AG08396 (cell line): ENCODE measurements at places on chromosomes 1 and 21.

GRCh38 chr1:160550572-160551034 lies 27.5 kb upstream of the SLAMF6 start:
- no peak for DNase-seq

GRCh38 chr1:31750858-31751510 lies 13.2 kb downstream of the ADGRB2 start:
- DNase-seq: peak; percentile 66

DNA sequence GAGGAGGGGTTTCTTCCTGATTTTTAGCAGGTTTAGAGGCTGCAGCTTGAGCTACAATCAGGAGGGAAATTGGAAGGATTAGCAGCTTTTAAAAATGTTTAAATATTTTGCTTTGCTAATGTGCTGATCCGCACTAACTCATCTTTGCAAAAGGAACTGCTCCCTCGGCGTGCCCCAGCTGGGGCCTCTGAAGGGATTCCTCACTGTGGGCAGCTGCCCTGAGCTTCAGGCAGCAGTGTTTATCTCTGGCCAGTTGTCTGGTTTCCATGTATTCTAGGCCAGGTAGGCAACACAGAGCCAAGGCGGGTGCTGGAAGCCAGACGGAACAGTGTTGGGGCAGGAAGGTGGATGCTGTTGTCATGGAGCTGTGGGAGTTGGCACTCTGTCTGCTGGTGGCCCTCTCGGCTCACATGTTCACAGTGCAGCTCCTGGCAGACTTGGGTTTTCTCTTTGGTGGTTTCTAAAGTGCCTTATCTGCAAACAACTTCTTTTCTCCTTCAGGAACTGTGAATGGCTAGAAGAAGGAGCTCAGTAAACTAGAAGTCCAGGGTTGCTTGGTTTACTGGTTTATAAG lies 18.9 kb downstream of the NECAP2 start:
- no peak for DNase-seq

DNA sequence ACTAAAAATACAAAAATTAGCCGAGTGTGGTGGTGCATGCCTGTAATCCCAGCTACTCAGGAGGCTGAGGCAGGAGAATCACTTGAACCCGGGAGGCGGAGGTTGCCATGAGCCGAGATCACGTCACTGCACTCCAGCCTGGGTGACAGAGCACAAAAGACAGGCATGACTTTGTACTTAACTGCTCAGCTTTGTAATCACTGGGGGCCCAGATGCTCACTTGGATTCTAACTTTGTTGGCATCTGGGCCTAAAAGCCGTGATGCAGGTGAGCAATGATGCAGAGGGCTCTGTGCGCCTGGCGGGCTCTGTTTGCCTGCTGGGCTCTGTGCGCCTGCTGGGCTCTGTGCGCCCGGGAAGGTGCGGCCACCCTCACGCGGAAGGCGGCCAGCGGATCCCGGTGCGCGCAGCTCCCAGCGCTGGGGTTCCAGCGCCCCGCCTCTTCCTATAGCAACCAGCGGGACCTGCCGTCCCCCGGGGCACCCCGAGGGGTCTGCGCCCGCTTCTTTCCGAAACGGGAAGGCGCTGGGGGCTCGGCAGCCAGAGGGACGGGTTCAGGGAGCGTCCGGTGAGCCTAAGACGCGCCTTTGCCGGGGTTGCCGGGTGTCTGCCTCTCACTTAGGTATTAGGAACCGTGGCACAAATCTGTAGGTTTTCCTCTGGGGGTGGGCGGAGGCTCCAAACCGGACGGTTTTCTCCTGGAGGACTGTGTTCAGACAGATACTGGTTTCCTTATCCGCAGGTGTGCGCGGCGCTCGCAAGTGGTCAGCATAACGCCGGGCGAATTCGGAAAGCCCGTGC lies 31.7 kb downstream of the PRMT2 start:
- DNase-seq: peak; percentile 37

DNA sequence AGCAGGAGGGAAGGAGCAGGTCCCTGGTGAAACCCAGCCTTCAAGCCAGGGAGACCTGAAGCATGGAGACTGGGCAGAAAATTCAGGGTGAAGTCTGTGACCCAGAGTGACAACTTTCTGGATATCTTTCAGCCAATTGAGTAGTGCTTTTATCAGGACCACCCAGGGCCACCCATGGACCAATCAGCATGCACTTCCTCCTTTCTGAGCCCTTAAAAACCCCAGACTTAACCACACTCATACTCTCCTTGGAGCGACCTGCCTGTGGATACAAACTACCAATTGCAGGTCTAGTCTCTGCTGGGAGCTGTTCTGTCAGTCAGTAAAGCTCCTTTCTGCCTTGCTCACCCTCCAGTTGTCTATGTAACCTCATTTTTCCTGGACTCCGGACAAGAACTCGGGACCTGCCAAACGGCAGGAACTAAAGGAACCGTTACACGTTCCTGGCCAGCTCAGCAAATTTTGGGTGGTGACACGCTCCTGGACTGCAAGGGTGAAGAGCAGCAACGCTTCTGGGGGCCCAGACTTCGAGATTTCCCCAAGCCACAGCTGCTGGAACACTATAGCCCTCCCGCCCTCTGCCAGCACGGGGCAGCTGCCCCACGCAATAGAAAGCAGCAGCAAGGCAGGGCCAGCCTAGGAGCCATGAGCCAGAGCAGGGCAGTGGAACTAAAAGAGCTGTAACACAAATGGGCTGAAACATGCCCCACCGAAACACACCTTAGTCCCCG lies 1183.4 kb downstream of the AMY1C start:
- no peak for DNase-seq

- DNase-seq: no peak
Observed at GRCh38 chr1:56057466-56058405, 521.6 kb downstream of the PLPP3 start.

DNA sequence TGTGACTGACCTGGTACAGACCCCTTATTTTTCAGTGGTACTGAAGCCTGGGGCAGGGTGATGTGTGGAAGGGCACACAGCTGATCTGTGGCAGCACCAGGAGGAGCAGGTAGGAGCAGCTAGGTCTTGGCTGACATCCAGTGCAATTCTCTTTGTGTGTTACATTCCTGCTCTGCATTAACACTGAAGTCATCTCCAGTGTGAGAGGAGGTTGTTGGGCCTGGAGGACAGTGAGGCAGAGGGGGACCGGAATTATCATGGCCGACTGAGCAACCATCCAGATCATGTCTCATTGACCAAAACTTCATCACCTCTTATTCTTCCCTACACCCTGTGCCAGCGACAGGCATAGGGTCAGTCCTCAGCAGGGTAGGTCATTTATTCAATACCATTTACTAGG lies 1.5 kb downstream of the SLAMF8 start:
- no peak for DNase-seq

DNA sequence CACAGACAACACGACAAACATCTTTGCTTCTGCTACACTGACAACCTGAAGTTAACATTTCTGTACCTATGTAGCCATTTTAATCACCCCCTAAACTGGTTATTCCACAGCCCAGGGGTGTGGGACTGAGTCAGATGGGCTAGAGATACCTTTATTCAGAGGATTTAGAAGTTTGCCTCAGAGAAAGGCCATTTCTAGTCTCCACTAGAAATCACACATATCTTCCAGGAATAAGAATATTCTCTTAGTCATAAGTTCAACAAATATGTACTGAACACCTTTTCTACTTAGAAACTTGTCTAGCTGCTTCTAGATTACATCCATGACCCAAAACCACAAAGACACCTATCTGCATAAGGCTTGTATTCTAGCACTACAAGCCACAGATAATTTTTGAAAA lies 38.8 kb downstream of the ERG start:
- DNase-seq: no peak

GRCh38 chr1:89608984-89609725 lies 23.8 kb upstream of the LRRC8C start:
- DNase-seq: no peak

GRCh38 chr1:199218533-199218932 lies 579.7 kb downstream of the PTPRC start:
- DNase-seq: no peak

- DNase-seq: no peak
Observed at GRCh38 chr1:91338501-91338900, 66.1 kb downstream of the HFM1 start.

DNA sequence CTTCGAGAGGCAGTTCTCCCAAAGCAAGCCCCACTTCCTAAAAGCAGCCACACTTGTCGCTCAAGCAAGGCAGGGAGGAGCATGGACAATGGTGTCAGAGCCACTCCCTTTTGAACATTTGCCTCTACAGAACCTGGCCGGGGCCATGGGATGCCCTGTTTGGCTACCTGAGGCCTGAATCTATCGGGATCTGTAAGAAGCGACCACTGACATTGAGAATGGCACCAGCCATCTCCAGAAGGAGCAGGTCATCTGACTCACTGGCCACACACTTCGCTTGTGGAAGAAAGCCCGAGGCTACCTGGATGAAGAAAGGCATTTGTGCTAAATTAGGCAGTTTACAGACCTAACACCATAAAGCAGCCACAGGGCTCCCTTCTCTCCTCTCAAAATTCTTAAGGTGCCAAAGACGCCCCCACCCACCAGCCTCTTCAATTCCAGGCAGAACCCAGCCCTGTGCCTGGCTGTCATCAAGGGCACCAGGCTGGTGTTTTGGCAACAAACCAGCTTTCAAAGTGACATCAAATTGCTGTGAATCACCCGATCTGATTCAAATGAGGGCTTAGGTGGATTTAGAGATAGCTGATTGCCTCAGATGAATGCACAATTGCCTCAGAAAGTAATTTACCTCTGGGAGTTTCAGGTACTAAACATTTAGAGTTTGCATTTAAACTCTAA lies 104.8 kb downstream of the ETS2 start:
- DNase-seq: no peak

DNA sequence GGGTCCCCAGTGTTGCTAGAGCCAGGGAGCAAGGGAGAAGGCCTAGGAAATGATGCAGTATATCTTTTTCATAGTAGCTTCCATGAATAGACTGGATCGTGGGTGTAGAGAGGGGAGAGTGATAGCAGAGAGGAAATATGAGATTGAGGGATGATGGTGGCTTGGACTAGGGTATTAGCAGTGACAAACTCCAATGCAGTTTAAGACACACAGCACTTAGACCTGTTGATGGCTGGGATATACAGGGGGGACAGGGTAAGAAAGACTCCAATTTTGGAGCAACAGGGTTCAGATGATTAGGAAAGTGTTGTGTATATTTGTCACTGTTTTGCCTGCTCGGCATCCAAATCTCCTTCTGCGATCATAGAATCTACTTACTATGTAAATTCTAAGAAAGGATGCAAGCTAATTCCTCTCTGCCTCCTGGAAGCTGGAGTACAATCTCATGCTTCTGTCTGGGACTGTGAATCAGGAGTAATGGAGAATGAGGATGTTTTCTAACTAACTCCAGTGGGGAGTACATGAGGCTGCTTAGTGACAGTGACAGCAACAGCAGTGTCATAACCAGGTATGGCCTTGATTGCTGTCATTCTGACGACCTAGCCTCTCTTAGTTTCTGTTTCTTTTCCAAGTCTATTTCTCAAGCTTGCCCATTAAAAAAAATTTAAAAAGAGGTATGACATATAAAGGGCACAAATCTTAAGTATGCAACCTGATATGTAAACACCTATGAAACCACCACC lies 47.5 kb downstream of the SYDE2 start:
- no peak for DNase-seq

DNA sequence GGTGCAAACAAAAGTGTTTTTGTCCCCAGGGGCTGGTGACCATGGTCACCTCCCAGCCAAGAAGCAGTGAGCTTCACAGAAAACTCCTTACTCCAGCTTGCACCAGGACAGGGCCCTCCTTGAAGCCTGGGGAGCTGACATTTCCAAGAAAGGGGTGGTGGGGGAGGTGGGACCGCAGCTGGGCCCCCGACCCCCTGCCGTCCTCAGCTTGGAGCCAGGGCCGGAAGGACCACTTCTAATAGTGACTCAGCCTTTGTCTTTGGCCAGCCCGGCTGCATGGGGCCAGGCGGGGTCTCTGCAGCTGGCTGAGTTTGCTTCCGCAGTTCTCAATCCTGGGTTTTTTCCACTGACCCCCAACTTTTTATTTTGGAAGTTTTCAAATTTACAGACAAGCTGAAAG lies 136.5 kb upstream of the POU3F1 start:
- DNase-seq: no peak

DNA sequence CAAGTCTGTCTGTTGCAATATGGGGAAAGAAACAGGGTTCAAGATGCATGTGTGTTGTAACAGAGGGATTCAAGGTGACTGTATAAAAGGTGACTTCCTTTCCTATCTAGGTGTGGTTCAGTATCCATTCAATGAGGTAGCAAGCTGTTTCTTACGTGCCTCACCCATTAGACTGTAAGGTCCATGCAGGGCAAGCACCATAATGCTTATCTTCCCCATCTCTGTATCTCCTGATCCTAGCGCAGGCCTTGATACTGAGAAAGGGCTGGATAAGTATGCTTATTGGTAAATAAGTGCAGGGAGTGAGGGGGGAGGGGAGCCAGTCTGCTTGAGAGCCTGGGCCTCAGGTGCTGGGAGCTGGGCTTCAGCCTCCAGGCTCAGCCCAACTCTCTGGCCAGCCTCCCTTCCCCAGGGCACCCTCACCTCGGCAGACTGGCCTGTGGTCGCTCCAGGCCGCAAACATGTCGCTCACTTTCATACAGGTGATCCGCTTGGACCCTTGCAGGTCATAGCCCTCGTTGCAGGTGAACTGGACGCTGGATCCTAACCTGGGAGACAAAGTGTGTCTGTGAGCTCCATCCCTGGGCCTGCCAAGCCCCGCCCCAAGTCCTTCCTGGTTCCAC lies 44.5 kb upstream of the HMGB4 start:
- DNase-seq: no peak

GRCh38 chr1:208988811-208989222 lies 594.7 kb upstream of the CAMK1G start:
- DNase-seq: peak; percentile 31

- no peak for DNase-seq
Observed at GRCh38 chr1:147611021-147611426, 59.3 kb downstream of the ACP6 start.

DNA sequence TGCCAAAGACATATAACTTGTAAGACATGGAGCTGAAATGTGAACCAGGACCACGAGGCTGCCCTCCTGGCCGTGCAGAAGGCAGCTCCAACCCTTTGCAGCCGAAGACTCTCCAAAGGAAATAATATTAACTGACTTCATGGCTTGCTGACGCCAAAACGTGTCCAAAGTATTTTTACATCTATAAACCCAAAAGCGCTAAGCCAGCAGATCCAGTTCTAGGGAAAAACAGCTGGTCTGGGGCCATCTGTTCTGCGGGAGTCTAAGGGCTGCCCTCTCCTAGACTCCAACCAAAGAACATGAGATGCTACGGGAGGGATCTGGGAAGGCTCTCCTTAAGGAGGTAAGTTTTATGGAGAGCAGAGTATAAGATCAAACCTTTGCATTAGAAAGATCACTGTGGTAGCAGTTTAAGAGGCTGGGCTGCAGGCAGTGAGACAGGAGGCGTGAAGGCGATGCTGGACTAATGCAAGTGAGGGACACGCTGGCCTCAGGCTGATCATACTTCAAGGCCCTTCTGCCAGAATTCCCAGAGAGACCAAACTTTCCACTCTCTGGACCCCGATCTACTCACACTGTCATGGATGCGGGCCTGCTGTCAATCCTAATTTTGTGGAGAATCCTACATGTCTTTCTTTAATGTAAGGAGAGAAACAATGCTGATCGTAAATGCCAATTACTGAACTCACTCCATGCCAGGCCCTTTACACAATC lies 1.2 kb downstream of the TMEM53 start:
- no peak for DNase-seq
